ENCODE measurements at places on chromosomes 5 and 9.

DNA sequence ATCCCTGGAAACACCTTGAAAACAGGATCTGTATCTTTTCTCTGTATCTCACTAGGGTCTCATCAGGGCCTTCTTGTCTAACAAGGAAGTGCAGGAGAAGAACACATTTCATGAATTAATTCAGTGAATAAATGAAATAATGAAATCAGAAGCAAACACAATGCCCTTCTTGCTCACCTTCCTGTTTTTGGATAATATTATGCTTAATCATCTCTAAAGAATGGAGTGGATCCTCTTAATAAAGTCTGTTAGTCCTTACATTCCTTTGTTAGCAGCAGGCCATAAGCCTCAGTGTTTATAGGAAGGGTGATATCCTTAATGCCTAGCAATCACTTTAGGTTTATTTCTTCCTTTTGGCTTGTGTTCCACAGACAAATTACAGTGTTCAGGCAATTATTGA, 837.1 kb upstream of the SEMA6A start:
- DNase-seq: no peak

GRCh38 chr9:133237035-133237731, 28.1 kb upstream of the OBP2B start:
- peak; percentile 30 for DNase-seq

DNA sequence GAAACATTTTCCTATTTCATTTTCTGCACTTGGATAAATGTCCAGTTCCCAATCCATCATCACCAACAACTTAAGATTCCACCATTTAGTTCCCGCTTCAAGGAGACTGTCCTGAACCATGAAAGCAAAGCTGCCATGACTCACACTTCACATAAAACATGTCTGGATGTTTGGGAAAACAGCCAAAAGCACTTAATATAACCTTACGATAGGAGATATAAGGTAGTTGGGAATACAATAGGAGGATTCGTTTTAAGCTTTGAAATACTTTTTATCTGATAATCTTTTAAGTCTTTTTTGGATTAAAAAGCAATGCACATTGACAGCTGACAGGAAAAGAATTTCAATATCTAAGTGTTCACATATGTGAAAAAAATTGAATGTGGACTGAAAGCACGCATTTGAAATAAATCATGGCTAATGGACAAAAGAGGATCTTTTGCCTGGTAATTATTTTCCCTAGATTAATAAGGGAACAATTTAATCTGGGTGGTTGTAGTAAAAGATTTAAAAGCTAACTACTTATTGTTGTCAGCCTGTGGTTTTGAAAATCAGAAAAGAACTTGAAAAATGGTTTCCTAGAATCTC, 17.3 kb upstream of the TGFBI start:
- DNase-seq: no peak

DNA sequence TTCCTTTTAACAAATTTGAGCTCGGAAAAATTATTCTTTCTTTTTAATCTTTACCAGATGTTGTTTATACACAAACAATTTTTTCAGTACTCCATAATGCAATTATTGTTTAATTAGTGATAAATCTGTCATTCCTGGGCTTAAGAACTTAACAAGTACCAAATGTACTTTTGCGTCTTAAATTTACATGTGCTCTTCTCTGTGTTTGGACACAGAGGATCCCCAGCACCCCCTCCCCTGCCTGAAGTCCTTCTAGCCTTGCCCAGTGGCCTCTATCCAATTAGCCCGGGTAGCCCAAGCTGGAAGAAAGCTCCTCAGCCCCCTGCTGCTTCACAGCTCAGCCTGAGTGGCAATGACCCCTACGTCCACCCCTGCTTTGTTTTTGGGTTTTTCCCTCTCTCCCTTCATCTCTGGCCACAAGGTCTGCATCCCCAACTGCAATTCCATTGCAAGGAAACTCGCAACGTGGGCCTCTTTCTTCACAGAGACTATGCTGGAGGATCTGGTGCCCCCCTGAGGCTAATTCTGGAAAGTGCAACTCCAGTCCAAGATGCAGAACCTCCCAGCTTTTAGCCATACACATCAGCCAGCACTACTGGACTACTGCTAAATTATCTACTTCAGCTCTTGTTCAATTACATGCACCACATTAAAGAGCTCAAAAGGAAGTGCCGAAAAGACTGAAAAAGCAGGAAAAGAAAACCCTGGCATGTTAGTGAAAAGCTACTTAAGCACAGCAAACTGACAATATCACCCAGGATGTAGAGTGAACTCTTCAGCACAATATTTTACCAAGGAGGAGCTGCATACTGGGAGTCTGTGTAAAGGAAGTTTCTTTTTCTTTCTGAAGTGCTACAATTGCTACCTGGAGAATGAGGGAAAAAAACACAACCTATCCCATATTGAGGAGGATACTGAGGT, 186.2 kb downstream of the FANCC start:
- peak; percentile 92 for DNase-seq

DNA sequence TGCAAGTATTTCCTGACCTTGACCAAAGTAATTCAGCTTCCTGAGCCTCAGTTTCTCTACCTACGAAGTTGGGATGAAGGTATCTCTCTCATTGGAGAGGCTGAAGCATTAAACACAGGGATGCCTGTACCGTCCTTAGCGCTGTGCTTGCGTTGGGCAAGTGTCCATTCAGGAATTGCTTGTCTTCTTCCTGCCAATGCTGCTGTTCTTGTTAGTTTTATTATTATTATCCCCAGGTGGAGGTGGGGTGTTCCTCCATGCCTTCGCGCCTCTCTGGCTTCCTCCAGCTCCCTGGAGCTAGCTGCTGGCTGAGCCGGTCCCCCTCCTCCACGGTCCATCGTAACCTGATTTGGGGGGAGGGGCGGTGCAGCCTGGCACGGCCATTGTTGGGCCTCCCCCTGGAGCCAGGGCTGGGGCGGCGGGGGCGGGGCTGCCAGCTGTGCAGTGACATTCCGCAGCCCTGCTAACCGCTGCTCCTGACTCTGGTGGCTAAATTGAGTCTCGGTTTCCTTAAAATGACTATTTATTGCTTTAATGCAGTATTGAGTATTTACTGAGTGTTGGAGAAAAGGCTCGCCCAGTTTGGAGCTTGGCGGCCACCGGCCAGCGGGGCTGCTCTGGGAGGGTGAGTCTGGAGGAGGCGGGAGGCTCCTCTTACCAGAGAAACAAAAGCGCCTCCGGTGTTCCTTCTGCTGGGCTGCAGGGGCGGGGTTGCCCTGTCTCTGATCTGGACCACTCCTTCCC, 51.3 kb downstream of the LMX1B start:
- DNase-seq: peak; percentile 27

- DNase-seq: no peak
Measured at GRCh38 chr9:134403292-134403681, 77.0 kb downstream of the RXRA start.

- peak; percentile 34 for DNase-seq
Measured at GRCh38 chr5:128081111-128081851, 2.3 kb upstream of the SLC12A2 start.
